ENCODE measurements at places on chromosomes 11 and 22.
A peak's percentile ranks its signal among the peaks of the same experiment; 100 is the strongest.

DNA sequence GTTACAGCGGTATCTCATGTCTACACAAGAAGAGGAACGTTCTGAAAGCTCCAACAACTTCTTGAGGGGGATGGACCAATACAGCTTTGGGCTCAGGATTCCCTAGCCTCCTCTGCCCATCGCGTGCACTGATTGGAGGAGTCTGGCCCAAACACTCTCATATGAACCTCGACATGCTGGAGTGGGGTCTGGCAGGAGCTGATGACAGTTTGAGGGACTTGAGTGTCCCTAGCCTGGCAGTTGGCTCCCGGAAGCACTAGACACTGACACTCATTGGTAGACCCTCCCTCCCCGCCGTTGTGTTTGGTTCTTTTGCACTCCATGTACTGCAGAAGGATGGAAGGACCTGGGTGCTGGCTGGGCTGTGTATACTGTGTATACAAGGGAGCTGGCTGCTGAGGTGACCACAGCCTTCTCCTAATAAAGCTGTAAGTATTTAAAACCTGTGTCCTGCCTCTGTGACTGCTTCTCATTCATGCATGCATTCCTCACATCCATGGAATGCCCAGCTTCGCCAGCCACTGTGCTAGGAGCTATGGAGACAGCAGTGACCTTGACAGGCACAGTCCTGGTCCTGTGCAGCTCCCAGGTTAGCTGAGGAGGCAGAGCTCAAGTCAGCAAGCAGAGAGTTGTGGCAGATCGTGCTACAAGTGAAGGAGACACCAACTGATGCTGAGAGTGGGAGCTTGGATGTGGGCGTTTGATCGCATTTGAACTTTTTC is 27.9 kb downstream of the ADAMTS15 start:
- DNase-seq = no peak

DNA sequence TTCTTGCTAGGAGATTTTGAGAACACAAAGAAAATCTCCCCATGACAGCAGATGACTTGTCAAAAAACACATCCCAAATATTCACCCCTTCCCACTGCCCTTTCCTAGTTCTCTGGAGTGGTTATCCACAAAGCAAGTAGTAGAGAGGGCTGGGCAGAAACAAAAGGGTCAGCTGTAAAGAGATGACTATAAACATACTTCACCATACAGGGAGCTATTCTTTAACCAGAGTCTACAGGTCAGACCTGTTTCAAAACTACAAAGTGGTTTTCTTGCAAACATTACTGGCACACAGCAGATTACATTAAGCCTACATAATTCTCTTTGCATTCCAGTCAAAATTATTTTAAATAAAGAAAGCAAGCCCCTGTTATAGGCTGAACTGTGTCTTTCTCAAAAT is 47.7 kb upstream of the NFRKB start:
- DNase-seq = no peak

GRCh38 chr11:76655501-76656049 is 15.0 kb downstream of the LRRC32 start:
- DNase-seq = no peak

GRCh38 chr11:47305734-47306483 is 36.0 kb downstream of the MADD start:
- DNase-seq = no peak

DNA sequence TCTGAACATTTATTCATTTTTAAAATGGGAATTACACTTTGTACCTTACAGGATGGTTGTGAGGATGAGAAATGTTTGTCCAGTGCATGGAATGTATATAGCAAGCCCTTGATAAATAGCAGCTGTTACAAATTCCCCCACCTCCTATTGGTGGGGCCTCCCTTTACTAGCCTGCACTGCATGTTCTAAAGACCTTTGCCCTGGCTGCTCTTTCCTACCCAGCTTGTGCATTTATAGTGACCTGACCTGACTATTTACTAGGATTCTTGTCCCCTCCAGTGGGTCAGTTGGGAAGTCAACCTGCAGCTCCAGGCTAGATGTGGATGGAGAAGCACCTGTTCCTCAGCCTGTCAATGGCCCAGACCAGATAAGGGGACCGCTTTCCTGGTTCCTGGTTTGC is 180.3 kb downstream of the HIPK3 start:
- DNase-seq = no peak

DNA sequence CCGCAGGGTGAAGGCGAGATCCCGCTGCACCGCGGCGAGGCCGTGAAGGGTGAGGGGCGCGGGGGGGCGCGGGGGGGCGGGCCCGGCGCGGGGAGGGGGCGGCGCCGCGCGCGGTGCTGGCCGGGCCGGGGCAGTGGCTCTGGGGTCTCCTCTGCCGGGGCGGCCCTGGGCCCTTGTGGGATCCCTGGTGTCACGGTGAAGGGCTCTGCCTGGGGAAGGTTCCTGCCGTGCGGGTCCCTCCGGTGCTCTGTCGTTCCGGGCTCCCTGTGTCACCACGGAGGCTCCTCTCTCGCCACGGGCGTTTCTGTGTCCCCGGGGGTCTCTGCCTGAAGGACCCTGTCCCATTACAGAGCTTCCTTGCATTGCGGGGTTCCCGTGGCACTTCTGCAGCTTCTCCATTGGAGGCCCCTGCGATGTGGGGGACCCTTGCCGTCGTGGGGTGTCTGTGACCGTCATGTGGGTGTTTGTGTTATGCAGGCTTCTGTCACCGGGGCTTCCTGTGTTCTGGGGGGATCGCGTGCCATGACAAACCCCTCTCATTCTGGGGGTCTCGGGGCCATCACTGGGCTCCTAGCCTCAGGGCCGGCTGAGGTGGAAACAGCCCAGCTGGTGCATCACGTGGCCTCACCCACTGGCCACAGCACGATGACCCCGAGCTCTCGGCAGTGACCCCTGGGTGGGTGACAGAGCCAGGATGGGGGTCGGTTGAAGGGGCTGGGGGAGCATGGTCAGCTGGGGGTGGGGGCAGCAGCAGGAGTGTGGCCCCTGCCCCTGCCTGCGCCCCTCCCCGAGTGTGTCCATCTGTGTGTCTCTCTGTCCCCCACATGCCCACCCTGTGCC is 25.3 kb downstream of the SHANK3 start:
- no peak for DNase-seq

DNA sequence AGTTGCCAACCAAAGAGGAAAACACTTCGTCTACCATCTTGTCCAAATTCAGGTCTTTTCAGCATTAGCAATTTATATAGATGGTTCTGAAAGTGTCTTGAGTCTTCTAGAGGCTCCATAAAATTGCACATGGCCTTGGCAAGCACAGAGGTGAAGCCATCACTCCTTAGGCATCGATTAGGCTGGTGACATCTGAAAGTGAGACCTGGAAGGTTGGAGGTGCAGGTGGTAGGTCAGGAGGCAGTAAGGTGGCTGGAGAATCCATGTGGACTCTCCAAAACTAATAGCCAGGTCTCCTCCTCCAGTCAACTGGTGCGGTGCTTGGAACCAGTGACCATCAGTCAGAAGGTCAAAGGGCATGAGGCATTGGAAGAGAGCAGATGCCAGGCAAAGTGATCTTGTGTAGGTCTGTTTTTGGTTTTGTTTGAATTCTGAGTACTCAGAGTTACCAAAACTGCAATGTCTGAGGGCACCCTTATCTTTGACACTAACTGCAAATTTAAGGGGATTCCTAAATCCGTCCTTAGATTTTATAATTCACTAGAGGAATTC is 6.6 kb upstream of the APOL2 start:
- DNase-seq = no peak

DNA sequence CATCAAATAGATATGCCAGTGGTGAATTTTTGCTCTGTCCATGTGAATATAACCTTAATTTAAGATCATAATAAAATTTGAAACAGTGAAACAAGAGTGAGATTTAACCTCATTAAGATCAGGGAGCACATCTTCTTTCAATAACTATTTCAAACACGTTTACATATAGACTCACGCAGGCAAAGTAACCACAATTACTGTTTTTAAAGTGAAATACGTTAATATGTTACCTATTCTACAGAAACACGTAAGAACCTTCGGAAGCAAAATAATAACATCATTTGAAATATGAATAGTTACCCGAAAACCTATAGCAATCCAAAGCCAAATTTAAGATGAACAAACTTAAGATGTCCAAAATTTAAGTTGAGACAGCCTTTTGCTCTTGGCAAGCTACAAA is 136.2 kb upstream of the ZC3H12C start:
- DNase-seq = no peak

- no peak for DNase-seq
Measured at GRCh38 chr11:26905368-26905767, 88.5 kb upstream of the FIBIN start.

DNA sequence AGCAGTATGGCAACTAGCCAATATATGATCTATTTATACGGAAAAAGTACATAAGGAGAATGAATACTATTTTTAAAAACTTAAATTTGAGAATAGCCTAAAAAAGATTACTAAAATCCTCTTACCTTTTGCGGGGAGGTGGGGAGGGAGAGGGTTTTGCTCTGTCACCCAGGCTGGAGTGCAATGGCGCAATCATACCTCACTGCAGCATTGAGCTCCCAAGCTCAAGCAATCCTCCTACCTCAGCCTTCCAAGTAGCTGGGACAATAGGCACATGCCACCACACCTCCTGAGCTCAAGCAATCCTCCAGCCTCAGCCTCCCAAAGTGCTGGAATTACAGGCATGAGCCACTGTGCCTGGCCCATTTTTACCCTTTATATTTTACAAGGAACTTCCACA is 82.0 kb downstream of the TTC28 start:
- no peak for DNase-seq

DNA sequence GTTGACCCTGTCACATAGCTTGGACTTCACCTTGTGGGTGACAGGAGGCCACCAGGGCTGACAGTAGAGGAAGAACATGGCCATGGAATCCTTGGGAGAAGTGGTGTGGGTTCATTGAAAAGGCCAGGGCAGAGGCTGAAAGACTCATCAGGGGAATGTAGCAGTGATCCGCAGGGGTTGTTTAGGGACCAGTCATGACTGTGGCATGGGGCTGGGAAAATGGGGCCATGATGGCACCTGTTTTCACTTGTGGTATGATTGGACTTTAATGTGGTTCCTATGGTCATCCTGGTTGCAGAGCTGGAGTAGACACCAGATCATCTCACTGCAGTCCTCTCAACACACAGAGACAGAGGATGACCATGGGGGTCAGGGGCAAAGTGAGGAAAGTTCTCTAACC is 66.7 kb upstream of the MYEOV start:
- no peak for DNase-seq

DNA sequence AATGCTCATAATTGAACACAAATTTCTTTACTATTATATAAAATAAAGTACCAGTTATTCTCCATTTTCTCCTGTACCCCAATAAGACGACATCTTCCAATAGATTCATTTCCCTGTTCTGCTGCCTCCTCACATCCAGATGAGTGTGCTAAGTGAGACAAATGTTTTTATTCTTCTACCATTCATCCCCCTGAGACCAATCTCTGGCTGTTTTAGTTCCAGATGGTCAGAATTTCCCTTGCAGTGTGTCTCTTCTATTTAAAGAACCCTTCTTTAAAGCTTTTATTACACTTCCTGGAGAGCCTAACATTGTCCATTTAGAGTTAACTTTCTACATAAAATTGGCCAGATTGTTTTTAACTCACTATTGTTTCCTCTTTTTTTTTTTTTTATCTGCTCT is 41.2 kb upstream of the GLYATL1 start:
- no peak for DNase-seq

- DNase-seq = no peak
Measured at GRCh38 chr11:67437082-67437808, at the start of gene PTPRCAP. Gene PTPRCAP (minus strand): TSS chr11:67437682. CDS start chr11:67437619, 63 bp downstream.

- DNase-seq = no peak
Measured at GRCh38 chr11:86370922-86371594, 3.6 kb upstream of the CCDC81 start.

DNA sequence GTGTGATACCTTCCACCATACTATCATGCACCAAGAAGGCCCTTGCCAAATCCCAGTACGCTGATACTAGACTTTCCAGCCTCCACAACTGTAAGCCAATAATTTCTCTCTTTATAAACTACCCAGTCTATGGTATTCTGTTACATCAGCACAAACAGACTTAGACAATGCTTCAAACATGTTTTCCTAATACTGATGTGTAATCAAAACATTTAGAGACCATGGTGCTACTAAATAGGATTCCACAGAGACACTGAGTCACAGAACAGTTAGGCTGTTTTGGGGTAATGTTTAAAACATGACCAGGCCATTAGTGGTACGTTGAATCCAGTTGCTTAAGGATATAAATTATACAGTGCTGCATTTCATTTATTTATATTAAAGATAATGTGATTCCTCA is 103.7 kb downstream of the PICALM start:
- DNase-seq = no peak

GRCh38 chr22:30289141-30289979 is at the start of gene CASTOR1:
Gene CASTOR1 (minus strand): TSS chr22:30289505. CDS start chr22:30289497, 8 bp downstream.
- DNase-seq = peak; percentile 91

GRCh38 chr11:94796190-94796580 is 28.0 kb downstream of the AMOTL1 start:
- DNase-seq = no peak

GRCh38 chr22:25149014-25149413 is 50.6 kb upstream of the CRYBB3 start:
- no peak for DNase-seq

DNA sequence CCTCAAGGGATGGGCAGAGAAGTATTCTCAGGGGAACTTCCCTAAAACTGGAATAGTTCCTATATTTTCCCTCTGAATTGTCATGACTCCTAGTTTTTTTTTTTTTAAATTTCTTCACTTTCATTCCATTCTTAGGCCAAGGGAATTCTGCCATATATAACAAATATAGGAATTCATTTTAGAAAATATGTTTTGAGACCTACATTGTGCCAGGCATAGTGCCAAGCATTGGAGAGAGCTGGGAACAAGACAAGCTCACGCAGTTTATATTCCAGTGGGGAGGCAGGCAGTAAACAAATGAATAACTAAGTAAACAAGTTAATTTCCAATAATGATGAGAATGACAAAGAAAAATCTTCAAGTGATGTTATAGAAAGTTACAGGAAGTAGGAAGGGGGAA is 2.6 kb upstream of the NPTXR start:
- no peak for DNase-seq

GRCh38 chr22:40055143-40055883 is 60.6 kb downstream of the FAM83F start:
- no peak for DNase-seq

DNA sequence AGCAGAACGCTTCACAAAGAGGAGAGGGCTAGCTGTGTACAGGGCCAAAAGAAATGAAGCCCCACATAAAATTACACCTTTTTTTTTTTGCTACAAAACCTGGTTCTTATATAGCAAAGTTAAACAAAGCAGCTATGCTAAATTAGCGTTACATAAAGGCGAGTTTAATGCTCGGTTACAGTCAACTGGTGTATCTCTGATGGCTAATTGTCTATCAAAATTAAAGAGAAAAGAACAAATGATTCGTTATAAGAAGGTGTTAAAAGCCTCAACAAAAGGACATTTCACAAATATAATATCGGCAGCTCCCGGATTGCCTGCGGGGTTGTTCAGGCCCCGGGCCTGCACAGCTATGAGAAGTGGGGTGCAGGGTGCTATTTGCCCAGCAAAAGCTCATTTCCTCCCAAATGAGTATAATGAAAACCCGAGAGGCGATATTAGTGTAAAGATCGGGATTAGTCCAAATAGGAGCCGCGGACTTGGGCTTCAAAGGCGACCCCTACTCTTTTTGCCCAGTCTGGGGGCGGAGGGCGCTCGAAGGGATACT is 13.3 kb upstream of the PAX6 start:
- DNase-seq = no peak

GRCh38 chr22:50269970-50270665 is at the start of gene MAPK11:
Gene MAPK11 (minus strand): TSS chr22:50270380. CDS start chr22:50270292, 88 bp downstream.
- no peak for DNase-seq

GRCh38 chr22:48244388-48245195 is 1482.1 kb downstream of the TBC1D22A start:
- no peak for DNase-seq

All from iPS DF 19.7 (cell line).